CD4-positive, alpha-beta memory T cell (primary cell): ENCODE measurements at places on chromosomes 4 and X.

GRCh38 chr4:8422327-8422726 lies 18.2 kb downstream of the ACOX3 start:
- DNase-seq = no peak

DNA sequence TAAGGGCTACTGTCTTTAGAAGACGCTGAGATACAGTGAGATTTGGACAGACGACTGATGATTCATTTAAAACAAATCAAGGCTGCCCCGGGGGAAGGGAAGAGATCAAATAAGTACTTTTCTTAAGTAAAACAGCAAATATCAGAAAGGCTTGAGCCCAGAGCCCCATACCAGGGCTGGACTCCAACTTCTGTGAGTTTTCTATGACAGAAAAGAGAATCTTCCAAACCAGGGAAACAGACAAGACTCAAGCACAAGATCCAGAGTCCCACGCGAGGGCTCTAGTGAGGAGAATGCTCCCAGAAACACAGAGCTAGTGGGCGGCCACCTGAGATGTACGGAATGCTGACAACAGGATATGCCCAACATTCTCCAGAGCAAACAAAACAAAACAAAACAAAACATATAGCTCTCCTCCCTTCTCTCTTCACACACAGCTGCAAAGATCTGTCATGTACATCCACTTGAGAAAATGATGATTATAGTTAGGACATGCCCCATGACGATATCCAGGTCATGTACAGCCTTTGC lies 13.1 kb downstream of the ACSL1 start:
- DNase-seq = no peak

GRCh38 chr4:82216219-82216618 lies 157.6 kb downstream of the HNRNPD start:
- DNase-seq = no peak

DNA sequence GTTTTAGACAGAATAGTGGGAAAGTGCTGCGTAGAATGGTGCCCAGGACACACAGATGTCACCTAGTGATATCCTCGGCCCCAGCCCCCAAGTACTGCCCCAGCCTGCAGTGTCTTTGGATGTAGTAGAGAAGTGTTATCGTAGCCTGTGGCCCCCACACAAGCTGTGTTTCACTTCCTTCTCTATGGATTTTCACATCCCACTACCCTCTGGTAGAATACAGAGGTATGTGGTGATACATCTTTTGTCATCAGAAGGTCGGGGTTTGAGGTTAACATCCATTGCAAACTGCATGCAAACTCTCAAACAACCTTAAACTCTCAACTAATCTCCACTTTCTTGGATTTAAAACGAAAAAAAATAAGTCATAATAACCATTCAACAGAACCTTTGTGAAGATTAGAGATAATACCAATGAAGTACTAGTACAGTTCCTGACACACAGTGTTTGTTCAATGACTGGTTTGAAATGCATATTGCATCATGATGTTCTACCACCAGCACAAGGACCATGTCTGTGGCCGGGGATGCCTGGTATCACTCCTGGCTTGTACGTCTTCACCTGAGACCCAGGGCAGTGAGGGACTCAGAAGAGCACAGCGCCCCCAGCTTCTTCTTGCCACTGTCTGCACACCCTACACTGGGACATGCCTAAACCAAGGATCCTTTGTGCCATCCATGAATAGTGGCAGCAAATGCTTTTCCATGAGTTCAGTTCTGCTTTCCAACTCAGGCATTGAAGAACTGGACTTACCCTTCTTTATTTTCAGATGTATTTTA lies 267.3 kb downstream of the DCTD start:
- DNase-seq = no peak

DNA sequence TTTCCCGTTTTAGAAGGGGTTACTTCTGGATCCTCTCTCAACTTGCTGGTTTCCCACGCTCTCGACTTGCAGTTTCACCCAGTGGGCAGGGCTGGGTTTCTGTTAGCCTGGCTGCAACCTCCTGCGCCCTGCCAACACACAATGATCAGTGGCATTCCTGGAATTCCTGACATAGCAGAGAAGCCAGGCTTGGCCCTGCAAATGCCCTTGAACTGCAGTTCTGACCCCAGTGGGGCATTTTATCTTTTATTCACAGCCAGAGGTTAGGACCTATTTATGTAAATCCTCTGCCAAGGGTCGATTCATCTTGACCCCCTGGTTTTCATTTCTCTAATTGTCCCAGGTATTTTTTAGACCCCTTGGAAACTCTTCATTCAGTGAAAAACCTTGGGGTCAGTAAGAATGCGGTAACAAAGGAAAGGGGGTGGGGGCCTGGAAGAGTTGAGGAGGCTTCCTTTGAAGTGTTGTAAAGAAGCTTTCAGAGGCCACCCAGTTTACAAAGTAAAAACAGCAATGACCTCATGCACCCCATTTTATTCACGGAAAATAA lies 217.6 kb downstream of the ZNF674 start:
- DNase-seq = no peak

DNA sequence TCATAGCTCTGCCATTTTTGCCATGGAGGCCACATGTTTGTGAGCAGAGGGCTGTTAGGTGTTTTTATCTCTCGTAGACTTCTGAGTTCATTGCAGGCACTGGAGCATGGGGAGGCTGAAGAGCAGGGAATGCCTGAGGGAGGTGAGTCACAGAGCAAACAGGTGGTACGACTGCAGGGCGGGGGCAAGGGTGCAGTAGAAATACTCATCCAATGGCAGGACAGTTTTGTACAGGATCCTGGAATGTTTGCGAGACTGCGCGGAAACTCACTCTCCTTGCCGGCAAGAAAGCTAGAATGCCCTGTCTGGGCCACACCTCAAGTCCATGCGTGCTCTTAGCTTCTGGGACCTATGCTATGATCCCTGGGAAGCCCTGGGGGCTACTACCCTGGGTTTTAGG lies 20.0 kb upstream of the VCX2 start:
- no peak for DNase-seq

GRCh38 chrX:48491809-48492208 lies 15.8 kb downstream of the FTSJ1 start:
- no peak for DNase-seq

GRCh38 chrX:106898462-106898861 lies 4.7 kb downstream of the RIPPLY1 start:
- DNase-seq = peak; percentile 44

DNA sequence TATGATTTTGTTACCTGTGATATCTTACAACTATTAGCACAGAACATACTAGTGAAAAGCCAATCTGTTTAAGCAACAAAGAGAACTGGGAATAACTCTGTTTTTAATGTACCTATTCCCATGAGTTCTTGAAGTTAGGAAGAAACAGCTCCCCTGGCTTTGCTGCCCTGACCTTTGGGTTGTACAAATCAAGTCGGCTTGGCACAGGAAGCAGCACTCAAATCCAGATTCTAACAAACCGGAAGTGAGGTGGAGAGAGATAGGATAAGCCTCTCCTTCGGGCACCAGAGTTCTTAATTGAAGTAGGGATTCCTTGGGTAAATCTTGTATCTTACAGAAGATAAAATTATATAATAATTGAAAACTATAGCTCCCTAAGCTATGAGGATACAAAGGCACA lies 144.8 kb upstream of the CPEB2 start:
- no peak for DNase-seq

DNA sequence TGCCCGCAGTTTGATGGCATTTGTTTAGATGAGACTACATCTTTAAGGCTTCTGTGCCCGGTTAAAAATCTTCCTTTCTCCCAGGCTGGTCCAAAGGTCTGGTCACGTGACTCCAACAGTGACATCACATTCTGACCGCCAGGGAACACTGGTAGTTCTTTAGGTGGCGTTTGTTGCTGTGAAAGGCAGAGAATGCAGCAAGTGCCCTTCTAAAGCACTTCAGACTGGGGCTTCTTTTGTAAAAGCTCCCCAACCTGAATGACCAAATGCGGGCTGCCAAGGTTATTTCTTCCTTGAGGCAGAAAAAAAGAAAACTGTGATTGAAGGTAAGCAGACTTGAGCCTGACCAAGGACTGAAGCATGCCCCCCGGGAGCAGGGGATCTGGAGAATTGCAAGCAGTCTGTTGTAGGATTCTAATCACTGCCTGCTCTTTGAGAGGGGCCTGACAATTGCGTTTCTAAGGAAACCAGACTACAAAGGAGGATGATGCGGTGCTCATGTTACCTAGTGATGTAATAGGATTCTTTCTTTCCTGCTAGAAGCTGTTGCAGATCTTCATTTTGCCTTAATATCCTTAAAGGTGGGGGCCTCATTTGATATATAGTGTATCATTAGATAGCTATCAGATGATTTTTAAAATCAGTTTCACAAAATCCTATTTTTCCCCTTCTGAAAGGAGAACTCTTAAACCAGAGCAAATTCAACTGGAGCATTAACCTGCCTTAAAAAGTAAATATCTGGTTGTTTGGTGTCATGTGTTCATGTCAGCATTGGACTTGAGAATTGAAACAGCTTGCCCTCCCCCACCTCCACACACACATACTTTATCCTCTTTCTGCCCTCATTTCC lies 133.1 kb downstream of the AKAP4 start:
- DNase-seq = no peak

- no peak for DNase-seq
Measured at GRCh38 chrX:136322064-136322463, 21.3 kb downstream of the ADGRG4 start.

- no peak for DNase-seq
Measured at GRCh38 chr4:186717556-186717955, 6.1 kb downstream of the FAT1 start.

DNA sequence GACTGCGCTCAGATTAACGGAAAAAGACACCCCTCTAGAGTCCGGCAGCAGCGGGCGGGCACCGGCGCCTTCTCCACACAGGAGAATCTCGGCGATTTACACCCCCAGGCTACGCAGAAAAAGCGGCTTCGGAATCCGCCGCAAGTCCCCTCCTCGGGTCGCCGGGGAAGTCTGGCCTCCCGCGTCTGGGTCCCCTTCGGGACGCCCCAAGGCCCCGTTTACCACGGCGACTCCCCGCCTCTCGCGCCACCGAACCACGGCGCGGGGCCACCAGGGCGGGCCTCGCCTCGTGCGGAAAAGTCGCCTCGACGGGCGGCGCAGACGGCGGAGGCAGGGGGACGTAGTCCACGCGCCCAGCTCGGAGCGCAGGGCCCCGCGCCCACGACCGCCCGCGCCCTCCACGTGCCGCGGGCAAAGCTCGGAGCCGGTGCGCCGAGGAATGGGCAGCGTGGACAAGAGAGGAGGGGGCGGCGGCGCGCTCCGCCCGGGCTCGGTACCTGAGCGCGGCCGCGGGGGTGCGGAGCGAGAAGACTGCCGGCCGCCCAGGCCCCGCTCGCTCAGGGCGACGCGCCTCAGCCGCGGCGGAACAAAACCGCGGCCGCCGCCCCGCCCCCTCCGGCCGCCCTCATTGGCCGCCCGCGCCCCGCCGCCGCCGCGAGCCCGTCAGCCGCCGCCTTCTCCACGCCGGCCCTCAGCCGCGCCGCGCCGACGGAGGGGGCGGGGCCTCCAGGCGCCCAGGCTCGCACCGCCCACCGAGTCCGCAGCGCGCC lies at the start of gene FAM53A:
TSS of gene FAM53A (minus strand) at position 578 of the 770 bp plus-strand sequence. CDS start 15,572 bp downstream, outside the sequence.
- DNase-seq = peak; percentile 57

DNA sequence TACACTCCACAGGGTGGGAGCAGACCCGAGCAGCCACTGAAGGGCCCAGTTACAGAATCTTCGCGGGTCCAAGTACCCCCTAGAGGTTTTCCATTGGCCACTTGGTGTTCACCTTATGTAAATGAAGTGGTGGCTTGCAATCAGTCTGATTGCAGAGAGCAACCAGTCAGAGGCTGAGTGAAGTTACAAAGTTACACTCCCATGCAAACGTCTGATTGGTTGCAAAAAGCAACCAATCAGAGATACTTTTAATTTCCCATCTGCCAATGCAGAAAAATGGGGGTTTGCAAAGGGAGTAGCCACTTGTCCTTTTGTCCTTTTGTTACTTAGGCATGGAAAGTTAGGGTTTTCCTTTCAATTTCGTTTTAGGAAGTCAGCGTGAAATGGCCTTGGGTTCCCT lies 27.0 kb upstream of the NKAP start:
- no peak for DNase-seq

DNA sequence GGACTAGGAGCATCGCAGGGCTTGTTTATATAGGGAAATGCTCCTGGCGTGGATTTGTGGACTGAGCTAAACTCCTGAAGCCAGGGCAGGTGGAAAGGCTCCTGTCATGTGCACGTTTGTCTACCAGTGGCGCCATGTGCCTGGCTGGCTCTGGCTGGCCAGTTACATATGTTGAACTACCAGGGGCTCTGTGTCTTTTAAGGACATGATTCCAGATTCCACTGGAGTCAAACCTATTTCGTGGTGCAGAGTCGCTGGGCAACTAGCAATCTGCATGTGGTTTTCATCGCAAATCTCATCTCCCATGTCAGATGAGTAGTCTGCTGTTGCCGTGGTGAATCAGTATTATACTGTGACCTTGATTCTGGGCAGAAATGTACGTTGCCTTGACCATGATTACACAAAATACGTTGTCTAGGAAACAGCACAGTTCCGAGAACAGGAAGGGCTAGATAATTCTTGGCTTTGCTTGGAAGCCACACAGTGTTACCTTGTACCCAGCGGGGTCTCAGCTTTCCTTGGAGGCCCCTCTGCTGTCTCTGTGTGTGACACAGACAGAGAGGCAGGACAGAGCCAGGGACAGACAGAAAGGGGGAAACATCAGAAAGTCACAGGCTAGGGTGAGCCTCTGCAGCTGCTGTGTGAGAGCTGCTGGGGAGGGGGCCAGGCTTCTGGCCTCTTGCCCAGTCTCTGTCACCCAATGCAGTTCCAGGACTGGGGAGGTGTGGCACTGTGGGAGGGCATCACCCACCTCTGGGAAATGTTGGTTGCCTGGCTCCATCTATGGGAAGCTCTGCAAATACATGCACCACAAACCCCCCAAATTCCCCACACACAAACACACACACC lies 19.2 kb downstream of the PNMA6E start:
- DNase-seq = peak; percentile 16

DNA sequence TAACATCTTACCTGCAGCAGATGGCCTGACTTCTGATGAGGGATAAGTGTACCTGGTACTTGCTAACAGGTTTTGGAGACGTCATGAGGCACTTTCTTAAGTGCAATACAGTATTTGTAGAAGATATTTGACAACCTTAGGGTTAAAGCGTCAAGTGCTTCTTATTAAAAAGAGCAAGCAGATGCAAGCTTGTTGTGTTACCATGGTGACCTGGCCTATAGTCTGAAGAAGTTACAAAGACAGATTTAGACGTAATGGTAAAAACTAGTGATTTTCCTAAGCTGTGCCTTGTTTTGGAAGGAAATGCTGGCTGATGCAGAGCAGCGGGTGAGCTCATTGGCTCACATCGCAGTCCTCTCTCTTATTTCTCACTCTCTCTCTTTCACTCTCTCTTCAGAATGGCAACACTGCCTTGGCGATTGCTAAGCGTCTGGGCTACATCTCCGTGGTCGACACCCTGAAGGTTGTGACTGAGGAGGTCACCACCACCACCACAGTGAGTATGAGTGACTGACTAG lies 243.6 kb downstream of the ANK2 start:
- DNase-seq = no peak

DNA sequence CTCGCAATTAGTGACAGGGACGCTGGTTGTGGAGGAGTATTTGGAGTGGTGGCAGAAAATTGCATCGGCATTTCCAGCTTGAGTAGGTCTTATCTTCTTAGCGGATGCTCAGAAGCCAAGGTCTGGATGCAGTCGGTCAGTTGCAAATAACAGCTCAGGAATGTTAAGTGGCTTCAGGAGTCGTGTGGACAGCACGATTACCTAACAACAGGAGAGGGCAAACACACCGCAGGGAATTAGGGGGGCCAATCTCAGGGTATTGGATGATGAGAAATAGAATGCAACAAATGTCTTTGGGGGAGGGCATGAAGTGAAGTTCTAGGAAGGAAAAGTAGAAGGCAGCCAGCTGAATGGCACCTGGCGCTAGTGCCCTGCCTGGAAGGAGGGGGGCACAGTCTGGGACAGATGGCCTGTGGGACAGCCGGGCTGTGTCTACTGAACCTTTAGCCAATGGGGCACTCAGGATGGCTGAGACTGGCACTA lies 11.8 kb downstream of the RASL11B start:
- DNase-seq = no peak

- DNase-seq = no peak
Measured at GRCh38 chr4:41505161-41505661, 32.7 kb upstream of the LIMCH1 start.
